ENCODE measurements at places on chromosomes 11 and 22.

DNA sequence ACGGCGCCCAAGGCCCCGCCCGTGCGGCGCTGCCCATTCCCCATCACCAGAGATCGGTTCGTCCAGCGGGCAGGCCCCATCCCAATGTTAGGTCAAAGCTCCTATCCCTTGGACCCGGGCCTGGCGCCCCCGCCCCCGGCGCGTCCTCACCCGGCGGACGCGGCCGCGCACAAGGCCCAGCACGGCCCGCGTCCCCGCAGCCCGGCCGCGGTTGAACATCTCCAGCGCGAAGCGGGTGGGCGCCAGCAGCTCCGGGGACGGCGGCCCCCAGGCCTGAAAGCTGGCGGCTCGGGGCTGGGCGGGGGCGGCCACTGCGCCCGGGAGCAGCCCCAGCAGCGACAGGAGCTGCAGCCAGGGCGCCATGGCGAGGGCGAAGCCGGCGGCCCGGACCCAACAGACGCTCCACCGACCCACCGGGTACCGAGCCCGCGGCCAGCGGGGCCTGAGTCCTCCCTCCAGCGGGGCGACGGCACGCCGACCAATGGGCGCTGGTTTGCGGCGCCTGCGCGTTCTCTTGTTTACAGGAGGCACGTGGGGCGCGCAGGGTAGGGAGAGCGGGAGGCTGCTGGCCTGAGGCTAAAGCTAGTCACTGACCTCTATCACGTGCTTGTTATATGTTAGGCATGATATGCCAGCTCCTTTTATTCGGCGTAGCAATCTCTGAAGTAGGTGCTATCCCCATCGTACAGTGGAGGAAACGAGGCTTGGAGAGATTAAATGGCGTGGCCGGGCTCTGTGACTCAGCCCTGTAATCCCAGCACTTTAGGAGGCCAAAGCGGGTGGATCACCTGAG lies at the start of gene CTSF:
Gene CTSF (minus strand): TSS at position 483 of the 793 bp plus-strand sequence. CDS start 120 bp downstream, at position 363.
- DNase-seq, result peak; percentile 69

GRCh38 chr11:8340296-8340695 lies 76.6 kb upstream of the LMO1 start:
- no peak for DNase-seq

DNA sequence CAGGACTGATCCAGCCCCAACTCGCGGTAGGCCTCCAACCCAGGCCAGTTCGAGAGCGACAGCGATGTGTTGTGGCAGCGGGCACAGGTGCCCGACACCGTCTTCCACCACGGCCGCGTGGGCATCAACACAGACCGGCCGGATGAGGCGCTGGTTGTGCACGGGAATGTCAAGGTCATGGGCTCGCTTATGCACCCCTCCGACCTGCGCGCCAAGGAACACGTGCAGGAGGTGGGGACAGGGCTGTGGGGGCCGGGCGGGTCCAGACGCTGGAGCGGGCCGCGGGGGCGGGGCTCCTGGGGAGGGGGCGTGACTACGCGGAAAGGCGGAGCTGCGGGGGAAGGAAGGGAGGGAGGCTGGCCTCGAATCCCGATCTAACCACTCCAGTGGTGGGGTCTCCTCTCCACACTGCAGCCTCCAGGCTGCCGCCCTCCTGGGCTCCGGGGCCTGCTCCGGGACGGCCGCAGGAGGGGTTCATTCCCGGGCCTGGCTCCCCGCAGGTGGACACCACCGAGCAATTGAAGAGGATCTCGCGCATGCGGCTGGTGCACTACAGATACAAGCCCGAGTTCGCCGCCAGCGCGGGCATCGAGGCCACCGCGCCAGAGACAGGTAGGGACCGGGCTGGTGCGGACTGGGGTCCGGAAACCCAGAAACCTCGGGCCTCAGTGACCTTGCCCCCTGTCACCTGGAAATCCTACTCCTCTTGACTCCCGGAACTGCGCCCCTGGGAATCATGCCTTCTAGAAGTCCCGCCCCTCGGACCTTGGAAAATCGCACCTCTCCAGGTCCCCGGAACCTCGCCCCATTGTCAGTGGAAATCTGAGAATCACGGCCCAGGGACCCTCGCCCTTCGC lies 14.9 kb downstream of the TMEM258 start:
- DNase-seq, result no peak

- DNase-seq, result no peak
Observed at GRCh38 chr22:49354516-49355210, 473.0 kb downstream of the BRD1 start.

GRCh38 chr11:45948356-45948755 lies 25.9 kb downstream of the LARGE2 start:
- no peak for DNase-seq

DNA sequence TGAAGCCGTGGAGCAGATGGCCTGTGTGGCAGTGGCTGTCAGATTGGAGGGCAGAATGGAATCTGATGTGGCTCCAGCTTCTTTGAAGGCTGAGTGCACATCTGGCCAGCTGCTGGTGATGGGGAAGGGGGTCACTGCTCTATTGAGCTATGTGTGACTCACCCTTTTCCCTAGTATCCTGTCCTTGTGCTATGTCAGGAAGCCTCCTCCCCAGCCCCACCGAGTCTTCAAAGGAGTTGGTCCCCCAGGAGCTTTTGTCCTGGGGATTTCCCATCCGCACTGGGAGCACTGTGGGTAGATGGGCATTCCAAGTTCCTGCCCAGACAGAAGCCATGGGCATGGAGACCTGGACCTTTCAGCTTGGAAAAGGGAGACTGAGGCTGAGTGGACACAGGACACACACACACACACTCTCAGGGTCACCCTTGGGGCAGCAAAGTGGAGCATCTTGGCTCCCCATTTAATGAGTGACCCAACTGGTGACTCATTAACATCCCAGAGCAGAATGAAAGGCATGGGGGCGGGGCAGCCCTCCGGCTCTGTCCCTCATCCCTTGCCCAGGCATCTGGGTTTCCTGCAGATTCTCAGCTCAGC lies 3.3 kb downstream of the SERPINH1 start:
- peak; percentile 76 for DNase-seq

DNA sequence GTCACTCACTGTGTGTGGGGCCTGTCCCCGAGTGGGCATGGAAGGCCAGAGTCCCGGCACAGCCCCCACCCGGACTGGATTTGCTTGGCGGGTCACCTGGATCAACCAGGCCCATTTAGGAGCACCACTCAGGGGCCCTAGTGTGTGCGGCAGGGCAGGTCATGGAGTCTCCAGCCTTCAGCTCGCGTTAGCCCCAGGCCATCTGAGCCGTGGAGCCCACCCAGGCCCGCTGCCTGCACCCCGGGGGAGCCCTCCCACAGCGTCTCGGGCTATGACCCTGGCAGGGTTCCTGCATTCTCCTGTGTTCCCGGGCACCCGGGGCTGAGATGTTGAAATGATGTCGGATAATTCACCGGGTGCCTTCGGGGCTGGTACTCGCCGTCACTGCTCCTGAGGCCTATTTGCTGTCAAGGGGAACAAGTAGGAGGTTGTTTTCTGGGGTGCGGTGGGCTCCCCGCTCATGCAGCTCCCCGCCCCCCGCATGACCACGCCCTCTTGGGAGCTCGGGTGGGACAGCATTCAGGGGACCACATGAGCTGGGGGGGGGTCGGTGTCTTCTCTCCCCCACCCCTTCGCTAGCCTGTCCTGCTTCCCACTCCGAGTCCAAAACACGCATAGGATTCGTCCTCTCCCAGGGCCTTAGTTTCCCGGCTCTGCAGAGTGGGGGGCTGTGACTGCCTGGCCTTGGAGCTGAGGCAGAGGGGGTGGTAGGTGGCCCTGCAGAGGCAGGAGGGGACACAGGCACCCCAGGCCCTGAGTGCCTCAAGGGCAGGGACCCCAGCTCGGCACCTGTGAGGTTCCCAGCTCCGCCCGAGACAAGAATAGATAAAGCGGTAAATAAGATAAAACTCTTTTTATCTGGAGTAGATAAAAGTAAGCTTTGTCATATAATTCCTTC lies 77.2 kb downstream of the KCNQ1 start:
- DNase-seq, result no peak

- no peak for DNase-seq
Observed at GRCh38 chr22:24009227-24010017, 1.7 kb upstream of the CABIN1 start.

- DNase-seq, result no peak
Observed at GRCh38 chr11:6203327-6203726, 2.0 kb upstream of the C11orf42 start.

DNA sequence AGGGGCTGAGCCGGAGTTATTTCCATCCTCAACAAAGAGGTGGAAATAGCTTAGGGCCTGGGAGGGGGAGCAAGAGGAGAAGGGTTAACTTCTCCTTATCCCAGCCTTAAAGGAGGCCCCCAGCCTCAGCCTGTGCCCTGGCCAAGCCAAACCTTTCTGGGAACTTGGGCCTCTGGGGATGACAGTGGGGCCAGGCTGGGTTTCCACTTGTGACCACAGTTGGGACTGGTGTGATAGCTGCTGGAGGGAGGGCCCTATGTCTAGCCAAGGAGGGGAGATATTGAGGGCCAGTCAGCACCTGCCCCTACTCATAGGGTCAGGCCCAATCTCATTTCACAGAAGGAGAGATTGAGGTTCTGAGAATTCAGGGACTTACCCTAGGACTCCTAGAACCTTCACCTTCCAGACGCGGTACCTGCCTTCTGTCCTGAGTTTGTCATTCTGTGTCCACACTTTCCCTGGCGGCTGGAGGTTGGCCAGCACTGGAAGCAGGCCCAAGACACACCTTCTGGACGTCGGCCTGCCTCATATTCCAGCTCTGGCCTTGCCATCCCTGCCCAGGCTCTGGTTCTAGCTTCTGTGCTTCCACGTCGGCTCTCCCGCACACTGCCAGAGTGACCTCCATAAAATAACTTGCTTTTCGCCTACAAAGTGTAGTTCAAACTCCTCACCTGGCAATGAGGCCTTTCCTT lies 3.1 kb downstream of the RELT start:
- no peak for DNase-seq

GRCh38 chr22:29475550-29475949 lies 4.5 kb upstream of the NEFH start:
- no peak for DNase-seq

DNA sequence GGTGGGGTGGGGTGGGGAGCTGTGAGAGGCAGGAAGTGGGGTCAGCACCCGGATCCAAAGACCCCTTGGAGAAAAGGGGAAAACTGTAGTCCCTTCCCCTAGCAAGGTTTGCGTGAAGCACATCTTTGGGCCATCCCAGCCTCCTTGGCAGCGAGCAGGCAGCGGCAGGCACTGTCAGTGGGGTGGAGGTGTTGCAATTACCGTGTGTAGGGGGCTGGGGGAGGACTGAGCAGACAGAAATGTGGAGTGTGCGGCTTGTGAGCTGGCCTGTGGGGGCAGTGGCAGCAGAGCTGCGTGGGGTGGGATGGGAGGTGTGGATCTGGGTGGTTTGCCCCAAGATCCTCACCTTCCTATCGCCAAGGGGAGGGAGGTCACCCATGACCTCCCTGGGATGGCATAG lies 16.4 kb downstream of the DAGLA start:
- DNase-seq, result no peak

DNA sequence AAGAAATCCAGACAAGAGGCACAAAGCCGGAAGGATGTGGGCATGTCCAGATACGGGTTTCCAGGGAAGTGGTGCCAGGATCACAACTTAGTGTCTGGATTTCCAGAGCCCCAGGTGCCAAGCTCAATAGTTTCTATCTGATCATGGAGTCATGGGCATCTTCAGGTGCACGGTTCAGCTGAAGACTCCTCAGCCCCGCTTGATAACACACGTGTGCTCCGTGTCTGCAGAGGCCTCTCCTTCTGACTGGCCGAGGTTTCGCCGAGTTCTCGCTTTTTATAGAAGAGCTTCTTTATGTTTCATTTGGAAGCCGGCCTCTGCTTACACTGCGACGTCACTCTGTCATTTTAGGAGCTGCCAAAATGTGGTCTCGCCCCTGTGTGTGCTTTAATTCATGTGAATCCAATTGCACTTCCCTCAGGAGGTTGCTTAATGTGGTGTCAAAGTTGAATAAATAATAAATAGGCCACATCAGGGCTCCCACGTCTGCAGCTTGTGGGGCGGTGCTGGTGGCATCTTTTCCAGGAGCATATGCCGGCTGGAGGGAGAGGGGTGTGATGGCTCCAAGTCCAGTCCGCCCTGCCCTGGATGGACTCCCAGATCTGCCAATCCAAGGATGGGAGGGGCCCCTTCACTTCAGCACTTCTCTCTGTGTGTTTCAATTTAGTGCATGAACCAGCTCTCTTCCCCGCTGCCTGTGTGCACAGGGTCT lies 1410.8 kb downstream of the TBC1D22A start:
- DNase-seq, result no peak

DNA sequence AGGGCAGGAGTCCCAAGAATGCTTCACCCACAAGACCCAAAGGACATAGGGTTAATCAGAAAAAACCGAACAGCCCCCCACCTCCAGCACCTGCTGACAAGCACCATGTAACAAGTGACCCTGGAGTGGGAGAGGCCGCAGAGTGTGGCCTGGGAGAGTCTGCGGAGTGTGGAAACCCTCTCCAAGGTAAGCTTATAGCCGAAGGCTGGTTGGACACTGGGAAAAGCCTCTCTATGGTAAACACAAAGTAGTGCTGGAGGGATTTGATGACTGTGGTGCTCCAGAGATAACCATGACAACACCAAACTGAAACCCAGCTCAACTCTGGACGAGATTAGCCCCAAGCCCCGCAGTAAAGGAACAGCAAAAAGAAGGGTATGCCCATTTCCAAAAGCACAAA lies 19.2 kb downstream of the ASCL2 start:
- no peak for DNase-seq

DNA sequence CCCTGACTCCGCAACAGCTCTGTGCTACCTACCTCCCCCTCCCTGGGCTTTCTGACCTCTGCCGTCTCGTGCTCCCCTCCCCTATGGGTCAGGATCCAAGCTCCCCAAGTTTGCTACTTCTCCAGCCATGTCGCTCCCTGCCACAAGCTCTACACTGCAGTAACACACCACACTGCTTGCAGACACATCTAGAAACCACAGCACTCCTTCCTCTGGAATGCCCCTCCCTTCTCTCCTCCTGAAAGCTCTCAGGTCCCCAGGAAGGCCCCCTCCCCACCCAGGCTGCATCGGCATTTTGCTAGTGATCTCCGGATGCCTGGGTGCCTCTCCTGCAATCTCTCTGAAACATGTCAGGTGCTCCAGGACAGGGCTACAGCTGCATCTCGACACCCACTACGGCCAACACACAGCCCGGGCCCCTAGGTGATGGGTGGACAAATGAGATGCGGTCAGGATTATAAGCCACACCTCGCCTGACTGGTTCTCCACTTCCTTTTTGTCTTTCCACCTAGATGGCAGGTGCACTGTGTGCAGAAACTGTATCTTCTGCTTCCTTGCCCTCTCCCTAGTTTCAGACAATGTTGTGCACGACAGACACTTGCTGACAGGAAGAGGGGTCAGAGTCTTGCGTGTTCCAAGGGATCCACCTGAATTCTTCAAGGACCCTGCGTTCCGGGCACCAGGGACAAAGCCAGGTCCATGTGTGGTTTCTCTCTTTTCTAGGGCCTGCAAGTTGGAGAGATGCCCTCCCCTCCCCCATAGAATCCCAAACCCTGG lies 22.9 kb downstream of the RPUSD4 start:
- DNase-seq, result no peak
